ENCODE measurements at places on chromosomes 1 and 21. TPM values are rescaled to one million over a fixed set of nuclear protein-coding genes. Genes with fewer than 3 reads are reported as not detected.

- no peak for DNase-seq
These were observed 315.2 kb downstream of the AJAP1 start for GRCh38 chr1:4969556-4970129.

DNA sequence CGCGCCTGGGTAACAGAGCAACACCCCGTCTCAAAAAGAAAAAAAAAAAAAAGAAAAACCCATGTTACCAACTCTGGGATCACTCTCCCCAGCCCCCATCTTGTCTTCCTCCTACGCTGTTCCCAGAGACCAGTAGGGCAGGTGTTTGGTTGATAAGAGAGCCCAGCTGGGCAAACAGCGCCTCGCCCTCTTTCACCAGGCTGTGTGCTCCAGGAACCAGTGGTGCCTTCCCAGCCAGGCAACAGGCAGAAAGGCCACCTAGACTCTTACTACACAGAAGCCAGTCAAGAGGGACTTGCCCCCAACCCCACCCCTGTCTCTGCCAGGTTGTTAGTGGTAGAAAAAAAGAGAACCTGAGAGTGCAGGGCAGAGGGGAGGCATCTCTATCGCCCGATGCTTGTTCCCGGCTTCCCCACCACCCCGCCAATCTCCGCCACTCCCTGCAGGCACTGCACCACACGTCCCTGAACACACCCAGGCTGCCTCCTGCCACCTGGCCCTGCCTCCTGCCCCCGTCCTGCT lies 14.0 kb upstream of the CTRC start:
- no peak for DNase-seq

DNA sequence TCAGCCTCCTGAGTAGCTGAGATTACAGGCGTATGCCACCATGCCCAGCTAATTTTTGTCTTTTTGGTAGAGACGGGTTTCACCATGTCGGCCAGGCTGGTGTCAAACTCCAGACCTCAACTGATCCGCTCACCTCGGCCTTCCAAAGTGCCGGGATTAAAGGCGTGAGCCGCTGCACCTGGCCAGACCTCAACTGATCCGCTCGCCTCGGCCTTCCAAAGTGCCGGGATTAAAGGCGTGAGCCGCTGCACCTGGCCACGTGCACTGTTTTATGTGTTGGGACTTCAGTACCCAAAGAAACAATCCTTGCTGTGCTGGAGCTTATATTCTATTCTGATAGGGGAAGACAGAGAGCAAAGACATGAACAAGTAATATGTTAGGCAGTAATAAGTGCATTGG lies 10.1 kb downstream of the TRAF5 start:
- no peak for DNase-seq

GRCh38 chr1:222769971-222770620 lies 33.1 kb downstream of the FAM177B start:
- DNase-seq, result no peak

The NPR1 gene
- 5.9 TPM for total RNA-seq

GRCh38 chr1:57348921-57349320 lies 74.9 kb downstream of the DAB1 start:
- no peak for DNase-seq

DNA sequence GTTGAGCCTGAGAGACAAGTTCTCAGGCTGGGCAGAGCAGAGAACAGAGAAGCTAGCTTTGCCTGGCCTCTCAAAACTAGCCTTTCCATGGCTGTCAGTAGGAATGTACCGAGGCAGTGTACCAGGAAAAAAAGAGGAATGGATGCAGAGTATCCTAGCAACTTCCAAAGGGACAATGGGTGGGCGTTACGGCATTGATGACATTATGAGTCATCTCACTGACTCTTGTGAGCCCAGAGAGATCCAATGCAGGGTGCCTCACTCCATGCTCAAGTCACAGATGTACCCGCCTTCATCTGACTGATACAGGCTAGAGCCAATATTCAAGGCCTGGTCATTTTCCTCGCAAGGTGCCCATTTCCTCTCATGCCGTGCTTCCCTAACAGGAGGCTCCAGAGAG lies 51.4 kb upstream of the C8B start:
- no peak for DNase-seq

The MMEL1 gene
- total RNA-seq, result 1.4 TPM

DNA sequence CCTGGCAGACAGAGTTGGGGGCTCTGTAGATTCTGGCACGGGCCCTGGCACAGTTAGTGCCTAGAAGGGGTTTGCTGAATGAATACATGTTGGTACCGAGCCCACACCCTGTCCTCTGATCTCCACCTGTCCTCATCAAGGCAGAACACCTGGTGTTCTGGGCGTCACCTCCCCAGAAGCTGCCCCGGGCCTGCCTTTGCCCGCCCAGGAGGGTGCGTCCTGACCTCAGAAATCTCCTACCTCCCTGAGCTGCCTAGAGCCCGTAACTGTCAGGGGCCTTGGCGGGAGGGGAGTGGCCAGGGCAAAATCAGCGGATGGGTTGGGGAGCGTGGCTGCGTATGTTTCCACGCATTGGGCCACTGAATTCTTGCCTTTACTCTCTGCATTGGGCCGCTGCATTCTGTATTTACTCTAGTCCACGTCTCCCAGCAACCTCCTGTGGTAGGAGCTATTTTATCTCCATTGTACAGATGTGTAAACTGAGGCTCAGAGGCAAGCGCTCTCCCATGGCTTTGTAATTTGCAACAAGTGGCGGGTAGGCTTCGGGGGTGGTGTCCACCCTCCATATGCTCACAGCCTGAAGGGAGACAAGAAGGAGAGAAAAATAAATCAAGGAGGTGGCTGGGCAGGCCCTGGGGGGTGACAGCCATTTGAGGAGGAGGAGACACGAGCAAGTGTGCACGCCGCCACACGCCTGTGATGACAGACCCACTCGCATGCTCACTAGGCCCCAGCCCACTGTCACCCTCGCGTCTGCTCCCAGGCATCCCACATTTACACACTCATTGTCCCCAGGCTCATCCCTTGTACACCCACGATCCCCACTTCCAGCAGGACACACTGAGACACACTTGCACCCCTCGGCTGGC lies 95.7 kb upstream of the WNT4 start:
- no peak for DNase-seq
